HFF-Myc (cell line): ENCODE measurements at places on chromosomes 16 and 17.

DNA sequence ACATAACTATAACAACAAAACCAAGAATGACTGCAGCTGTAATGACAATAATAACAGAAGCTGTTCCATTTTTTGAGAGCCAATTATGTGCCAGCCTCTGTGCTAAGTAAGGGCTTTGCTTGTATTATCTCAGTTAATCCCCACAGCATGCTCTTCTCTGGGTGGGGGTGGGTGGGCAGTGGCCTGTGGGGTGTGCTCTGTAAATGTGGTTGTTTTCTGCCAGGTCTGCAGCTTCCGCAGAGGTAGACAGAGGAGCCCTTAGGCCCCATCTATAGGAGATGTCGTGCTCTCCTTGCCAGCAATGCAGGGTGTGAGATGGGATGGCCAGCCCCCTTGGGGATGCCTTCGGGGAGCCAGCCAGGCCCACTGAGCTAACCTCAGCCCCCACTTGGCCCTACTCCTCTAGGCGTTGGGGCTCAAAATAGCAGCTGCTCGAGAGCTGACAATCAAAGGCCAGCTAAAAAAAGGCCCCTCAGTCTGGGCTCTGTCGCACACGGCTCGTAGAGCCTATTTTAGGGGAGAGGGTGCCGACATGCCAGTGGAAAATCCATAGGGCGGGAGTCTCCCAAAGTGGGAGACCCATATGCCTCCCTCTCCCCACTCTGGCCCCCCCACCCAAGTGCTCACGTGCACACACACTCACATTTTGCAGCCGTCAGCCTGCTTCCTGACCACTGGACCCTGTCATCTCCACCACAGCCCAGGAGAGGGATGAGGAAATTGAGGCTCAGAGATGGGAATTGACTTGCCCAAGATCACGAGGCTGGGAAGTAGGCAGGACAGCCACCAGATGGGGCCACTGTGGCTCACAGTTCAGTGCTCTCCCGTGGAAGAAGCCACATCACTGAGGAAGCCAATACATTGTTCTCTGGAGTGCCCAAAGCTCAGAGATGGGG is 15.8 kb downstream of the CDH16 start:
- DNase-seq, result no peak

DNA sequence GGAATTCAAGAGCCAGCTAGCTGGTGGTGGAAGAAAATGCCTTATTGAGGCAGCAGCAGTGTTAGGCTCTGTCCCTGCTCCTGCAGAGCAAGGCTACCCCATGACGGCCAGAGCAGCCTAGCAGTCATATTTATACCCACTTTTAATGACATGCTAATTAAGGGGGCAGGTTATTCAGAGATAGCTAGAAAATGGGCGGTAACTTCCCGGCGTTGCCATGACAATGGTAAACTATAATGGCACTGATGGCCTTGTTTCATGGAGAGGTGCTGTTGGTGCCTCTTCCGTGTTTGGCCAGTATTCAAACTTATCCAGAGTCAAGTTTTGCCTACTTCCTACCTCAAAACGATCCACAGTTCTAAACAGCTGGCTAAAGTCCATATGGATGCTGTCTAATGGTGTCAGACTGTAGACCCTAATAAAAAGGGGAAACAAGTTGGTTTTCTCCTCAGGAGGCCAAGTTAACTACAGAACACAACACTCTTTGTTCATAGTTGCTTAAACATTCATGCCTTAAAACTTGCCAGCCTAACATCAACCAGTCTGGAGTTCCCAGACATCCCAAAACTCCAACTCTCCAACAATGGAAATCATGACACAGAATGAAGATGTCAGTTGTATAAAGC is 3.7 kb upstream of the SCNN1B start:
- DNase-seq, result no peak

DNA sequence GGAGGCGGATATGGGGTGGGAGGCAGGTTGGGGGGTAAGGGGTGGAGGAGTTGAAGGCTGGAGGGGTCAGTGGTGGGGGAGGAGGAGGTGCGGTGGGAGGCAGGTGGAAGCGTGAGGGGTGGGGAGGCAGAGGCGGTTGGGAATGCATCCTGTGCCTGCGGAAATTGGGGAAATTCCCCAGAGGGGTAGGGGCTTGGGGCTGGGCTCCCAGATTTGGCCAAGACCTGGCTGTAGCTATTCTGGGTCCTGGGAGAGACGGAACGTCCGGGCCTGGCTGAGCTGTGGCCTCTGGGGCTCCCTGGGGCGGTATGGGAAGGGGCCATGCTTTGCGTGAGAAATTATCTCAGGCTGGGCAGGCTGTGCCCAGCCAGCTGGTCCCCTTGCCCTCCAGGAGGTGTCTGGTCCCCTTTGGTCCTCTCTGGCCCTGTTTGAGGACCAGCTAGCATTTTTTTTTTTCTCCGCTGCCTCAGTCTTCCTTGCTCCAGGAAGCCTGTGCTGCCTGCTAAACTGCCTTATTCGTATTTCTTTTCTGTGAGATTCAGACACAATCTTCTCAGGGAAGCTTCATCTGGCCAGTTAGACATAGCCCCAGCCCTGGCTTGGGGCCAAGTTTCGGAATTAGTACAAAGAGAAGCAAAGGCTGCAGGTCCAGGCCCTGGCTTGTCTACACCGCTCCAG is 7.3 kb upstream of the TRPV2 start:
- DNase-seq, result no peak

- no peak for DNase-seq
Observed at GRCh38 chr16:86259499-86259898, 250.8 kb upstream of the FOXF1 start.

DNA sequence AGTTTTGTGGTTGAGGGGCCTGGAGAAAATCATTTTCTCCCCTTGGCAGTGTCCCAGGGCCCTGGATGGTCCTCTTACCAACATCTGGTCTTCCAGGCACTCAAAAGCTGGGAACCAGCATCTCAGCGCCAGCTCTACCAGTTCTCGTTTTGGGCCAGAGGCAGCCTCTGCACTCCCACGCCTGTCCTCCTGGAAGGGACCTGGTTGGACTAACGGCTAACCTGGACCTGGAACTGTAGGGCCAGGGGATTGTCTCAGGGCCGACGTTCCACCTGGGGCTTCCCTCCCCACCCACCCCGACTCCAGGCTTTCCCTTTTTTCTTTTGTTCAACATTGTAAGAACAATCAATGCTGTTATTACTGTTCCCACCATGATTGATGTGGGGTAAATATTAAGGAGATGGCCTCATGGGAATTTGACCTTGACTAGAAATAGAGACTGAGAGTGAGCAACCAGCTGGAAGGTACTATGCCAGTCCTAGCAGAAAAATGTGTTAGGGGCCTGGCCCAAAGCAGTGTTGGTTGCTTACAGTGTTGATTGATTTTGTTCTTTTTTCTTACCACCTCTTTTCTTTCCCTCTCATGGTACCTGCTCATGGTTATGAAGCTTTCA is 81.4 kb downstream of the ABCC6 start:
- no peak for DNase-seq

GRCh38 chr17:35560703-35561102 is at the start of gene SLFN14:
TSS of gene SLFN14 (minus strand) at chr17:35560819. CDS start at chr17:35558062, 2,757 bp downstream.
- DNase-seq, result no peak

DNA sequence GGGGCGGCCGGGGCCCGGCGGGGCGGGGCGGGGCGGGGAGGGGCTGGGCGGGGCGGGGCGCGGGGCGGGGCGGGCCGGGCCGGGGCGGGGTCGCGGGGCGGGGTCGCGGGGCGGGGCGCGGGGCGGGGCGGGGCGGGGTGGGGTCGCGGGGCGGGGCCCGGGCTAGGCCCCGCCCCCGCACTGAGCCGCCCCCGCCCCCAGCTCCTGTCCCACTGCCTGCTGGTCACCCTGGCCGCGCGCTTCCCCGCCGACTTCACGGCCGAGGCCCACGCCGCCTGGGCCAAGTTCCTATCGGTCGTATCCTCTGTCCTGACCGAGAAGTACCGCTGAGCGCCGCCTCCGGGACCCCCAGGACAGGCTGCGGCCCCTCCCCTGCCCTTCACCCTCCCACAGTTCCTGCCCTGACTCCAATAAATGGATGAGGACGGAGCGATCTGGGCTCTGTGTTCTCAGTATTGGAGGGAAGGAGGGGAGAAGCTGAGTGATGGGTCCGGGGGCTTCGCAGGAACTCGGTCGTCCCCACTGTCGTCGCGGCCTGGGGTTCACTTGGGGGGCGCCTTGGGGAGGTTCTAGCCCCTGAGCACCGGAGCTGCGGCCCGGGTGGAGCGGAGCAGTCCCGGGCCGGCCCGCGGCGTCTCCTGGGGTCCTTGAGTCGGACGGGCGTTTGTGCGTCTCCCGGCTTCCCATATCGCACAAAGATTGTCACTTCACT is 795 bp upstream of the HBM start:
- DNase-seq, result no peak

GRCh38 chr17:13127921-13128602 is 110.2 kb upstream of the ELAC2 start:
- no peak for DNase-seq

DNA sequence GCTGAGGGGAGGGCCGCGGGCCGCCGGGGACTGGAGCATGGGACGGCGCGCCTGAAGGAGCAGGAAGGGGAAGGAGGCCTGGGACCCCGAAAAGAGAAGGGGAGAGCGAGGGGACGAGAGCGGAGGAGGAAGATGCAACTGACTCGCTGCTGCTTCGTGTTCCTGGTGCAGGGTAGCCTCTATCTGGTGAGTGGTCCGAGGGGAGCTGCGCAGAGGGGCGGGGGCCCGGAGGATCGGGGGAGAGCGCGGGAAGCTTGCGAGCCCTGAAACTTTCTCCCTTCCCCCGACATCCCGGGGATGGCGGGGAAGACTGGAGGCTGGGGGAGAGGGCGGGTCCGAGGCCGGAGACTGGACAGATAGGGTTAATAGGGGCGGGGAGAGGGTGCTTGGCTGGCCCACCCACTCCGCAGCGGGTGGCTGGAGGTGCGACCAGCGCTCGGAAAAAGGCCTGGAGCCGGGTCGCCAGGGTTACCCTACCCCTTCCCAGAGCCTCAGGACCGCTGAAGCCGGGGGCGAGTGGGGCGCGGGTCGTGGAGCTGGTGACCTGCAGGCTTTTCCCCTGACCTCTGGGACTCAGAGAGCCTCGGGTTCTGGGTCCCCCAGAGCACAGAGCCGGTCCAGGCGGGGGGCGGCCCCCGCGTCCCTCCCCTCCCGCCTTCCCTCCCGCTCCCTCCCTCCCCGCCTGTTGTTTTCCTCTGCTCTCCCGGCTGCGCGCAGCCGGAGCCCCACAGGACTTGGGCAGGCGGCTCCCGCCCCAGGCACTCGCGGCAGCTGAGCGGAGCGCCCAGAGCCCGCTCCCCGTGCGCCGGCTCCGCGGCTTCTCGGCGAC is 631 bp downstream of the NXPH3 start:
- no peak for DNase-seq

GRCh38 chr16:12688951-12689850 is 114.5 kb downstream of the CPPED1 start:
- no peak for DNase-seq

DNA sequence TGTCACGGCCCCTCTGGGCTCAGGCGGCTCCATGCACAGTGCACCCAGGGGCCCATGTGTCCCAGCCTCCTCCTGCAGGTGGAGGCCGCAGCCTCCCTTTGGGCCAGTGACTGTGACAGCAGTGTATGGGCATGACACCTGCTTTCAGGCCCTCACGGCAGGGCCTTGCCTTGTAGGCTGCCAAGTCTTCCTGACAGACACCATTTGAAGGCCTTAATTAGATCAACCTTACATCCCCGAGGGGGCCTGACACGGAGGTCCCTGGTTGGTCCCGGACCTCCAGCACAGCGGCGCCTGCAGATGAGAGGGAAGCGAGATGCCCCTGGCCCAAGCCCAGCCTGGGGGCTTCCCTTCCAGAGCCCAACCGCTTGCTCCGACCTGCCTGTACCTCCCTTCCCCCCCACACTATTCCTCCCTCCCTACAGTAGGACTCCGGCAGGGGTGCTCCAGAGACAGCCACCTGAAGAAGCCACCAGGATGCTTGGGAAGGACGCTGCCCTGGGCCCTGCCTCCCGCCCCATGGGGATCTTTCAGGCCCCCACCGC is 31.9 kb downstream of the BAIAP2 start:
- no peak for DNase-seq

DNA sequence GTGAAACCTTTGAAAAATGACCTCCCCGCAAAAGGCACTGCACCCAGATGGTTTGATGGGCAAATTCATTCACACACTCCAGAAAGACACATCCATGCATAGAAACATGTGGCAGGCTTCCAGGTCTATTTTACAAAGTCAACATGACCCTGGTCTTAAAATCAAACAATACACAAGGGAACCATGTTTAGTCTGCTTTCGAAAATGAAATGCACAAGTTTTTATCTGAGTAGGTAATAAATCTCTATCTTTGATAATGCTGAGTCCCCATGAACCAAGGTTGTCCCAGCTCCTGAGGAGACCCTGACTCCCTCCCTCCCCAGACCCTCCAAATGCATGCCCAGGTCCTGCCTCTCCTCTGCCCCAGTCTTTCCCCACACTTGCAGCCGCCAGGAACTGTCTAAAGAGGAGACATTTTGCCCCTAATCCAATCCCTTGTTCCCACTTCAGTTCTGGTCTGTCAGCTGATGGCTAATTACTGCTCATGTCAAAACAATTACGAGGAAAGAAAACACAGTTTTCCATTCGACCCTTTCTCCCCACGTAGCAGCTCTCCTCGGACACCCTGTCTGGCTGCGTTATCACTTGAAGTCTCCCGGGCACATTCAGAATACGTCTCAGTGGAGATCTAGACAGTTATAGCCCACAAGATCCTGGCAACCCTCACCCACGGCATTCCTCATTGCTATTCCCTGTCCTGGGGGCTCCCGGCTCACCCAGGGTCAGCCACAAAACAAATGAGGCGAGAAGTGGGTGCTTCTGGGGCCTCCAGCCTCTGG is 68.8 kb upstream of the RCVRN start:
- no peak for DNase-seq

GRCh38 chr16:50478773-50479149 is 69.4 kb upstream of the NKD1 start:
- no peak for DNase-seq

- DNase-seq, result peak; percentile 54
Observed at GRCh38 chr17:41329279-41329948, 13.9 kb upstream of the KRTAP17-1 start.

DNA sequence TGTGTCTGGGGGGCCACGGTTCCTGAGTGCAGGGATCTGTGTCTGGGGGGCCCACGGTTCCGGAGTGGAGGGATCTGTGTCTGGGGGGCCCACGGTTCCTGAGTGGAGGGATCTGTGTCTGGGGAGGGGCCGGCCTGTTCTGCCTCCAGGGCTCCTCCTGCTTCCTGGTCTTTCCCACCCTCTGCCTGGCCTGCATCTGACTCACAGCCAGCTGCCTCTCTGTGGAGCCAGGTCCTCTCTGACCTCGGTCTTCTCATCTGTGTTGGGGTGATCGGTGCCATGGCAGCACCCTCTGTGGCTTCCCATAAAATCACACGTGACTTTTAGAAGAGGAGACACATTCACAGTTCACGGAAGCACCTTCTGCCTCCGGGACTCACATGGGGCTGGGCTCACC is 50.3 kb downstream of the ZFPM1 start:
- no peak for DNase-seq

- DNase-seq, result no peak
Observed at GRCh38 chr16:54027558-54027957, 259.0 kb downstream of the IRX3 start.

GRCh38 chr17:68512960-68513474 is 787 bp downstream of the PRKAR1A start:
- DNase-seq, result no peak

GRCh38 chr16:75908331-75909117 is 182.2 kb upstream of the CPHXL start:
- no peak for DNase-seq
